ENCODE measurements at places on chromosomes 11 and 22.
A peak's percentile ranks its signal among the peaks of the same experiment; 100 is the strongest.

- no peak for DNase-seq
Measured at GRCh38 chr11:12885717-12886239, 123.3 kb upstream of the RASSF10 start.

DNA sequence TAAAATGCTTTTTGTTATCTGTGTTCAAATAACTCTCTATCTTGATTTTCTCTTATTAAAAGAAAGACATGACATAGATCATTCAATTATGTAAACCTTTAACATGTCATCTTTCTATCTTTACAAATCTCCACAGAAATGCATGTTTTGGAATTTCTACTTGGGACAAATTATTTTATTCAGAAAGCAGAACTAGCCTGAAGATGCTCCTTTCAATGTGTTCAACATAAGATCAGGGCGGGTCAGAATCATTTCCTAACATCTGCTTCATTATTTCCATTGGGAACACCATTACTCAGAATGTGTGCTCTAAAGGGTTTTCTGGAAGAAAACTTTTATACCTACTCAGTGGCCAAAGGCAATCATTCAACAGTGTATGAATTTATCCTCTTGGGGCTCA lies at the start of gene OR5AL1:
OR5AL1 (plus strand) TSS at position 301 of the 400 bp plus-strand sequence.
- no peak for DNase-seq

- peak; percentile 53 for DNase-seq
Measured at GRCh38 chr22:22753526-22754267, 109.3 kb downstream of the GGTLC2 start.

DNA sequence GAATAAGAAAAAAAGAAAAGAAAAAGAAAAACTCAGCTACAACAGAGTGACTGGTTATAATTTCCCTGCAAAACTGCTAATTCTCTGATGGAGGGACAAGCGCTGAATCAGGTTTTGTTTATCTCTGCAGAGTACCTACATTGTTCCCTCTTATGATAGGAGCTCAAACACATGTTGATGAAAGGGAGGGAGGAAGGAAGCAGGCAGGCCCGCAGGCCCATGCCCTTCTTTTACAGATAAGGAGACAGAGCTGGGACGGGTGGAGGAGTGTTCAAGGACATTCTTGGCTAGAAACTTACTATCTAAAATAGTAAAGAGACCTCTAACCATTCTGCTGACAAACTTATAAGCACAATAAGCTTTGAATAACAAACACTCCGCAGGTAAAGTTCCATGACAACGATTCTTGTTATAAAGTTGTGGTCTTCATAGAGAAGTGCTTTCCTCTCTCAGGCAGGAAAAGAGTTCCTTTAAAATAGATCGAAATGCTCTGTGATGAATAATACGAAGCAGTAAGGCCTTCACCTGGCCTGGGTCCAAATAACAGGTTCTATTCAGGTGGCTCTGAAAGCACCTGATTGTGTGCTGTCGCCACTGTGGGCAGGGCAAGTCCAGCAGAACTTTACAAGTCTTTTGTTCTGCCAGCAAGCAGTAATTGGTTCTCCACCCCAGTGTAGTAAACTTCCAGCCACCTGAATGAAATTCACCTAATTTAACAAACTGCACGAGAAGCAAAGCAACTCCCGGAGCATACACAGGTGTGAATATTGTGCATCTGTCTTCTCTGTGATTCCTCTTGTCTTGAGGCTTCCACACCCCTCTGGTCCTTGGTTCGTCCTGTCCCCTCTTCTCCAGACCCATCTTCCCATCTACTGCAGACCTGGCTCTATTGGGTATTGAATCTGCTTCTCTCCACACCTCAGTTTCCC lies 15.3 kb upstream of the MICAL2 start:
- DNase-seq = peak; percentile 84
